ENCODE measurements at places on chromosomes 1 and 21. TPM values are rescaled to one million over a fixed set of nuclear protein-coding genes. Genes with fewer than 3 reads are reported as not detected.

The CDKN2C gene
- total RNA-seq, result 10.0 TPM

The PRDM16 gene
- 0.25 TPM for total RNA-seq

The AMY1C gene
- total RNA-seq, result not detected

The C1orf87 gene
- not detected for total RNA-seq

The HSD11B1 gene
- total RNA-seq, result 5.2 TPM

The NEGR1 gene
- not detected for total RNA-seq

The RFX5 gene
- 56.9 TPM for total RNA-seq

The CD1E gene
- total RNA-seq, result not detected

The MPC2 gene
- 60.3 TPM for total RNA-seq

DNA sequence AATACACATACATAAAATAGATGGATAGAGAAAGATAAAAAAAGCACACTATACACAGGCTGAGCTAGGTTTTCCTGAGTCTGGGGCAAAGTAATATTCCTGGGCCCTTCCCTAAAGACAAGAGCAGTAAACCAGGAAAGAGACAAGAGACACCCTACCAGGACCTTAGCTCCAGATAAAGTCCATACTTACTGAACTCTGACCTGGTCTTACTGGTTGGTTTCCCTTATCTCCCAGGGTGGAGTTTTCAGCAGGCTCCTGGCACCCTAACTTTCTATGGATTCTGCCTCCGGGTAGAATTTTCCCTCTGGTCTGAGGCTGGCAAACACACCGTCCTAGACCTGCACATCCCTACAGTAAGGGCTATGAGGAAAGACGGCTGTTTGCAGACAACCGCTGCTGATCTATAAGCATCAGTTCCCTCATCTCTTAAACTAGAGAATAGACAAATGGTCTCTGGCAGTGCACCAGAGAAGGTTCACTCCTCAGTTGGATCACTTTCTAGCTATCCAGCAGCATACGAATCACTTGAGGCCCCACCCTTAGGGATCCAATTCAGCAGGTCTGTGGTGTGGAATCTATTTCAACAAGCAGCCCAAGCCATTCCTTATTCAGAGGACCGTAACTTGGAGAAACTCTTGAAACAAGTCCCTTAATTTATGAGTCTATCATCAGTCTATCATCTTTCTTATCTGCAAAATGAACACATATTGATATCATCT is 52.0 kb downstream of the ARHGEF11 start:
- DNase-seq, result no peak

DNA sequence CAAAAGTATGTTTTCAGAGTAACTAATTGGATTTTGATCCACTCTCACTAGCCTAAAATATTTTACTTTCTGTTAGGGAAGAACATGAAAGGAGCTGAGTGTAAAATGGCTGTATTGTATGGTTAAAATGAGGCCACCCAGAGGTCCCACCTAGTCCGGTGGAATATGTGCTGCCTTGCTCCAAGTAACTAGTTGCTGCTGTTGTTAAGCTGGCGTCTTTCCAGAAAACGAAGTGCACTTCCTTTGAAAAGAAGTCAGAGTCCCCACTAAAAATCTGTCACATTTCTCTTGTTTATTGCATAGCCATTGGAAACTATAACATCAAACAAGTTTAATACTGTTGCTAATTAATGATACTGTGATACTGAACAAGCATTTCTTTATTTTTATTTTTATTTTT is 3.2 kb downstream of the SLC25A33 start:
- DNase-seq, result no peak

GRCh38 chr21:42360317-42360716 is 6.0 kb downstream of the TFF1 start:
- no peak for DNase-seq

GRCh38 chr1:187157552-187157951 is 328.8 kb downstream of the PLA2G4A start:
- no peak for DNase-seq

- DNase-seq, result no peak
Measured at GRCh38 chr1:109623601-109624161, 4.0 kb downstream of the AMPD2 start.

DNA sequence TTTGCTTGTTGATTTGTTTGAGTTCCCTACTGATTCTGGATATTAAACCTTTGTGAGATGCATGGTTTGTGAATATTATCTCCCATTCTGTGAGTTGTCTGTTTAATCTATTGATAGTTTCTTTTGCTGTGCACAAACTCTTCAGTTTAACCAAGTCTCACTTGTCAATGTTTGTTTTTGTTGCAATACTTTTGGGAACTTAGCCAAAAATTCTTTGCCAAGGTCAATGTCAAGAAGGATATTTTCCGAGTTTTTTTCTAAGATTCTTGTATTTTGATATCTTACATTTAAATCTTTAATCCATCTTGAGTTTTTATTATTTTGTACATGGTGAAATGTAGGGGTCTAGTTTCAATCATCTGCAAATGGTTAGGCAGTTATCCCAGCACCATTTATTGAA is 1230.7 kb upstream of the NCAM2 start:
- no peak for DNase-seq

DNA sequence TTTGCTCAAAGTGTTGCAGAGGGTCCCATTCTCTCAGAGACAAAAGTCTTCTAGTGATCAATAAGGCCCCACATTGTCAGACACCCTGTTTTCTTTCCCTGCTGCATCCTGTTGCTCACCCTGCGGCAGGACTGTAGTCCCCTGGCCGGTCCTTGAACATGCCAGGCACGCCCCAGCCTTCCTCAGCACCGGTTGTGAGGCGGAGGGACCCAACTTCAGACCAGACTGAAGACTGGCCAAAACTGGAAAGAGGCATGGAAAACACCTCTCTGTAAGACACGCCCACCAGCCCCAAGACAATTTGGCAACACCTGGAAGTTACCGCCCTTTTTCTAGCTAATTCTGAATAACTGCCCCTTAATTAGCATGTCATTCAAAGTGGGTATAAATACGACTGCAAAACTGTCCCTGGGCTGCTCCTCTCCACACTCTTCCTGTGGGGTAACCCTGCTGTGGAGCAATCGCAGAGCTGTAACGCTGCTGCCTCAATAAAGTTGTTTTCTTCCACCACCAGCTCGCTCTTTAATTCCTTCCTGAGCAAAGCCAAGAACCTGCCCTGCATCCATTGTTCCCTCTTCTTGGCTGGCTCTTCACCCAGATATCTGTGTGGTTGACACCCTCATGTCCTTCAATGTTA is 23.8 kb downstream of the PLA2G2A start:
- DNase-seq, result no peak

- DNase-seq, result no peak
Measured at GRCh38 chr21:26941421-26941820, 25.5 kb downstream of the ADAMTS5 start.

DNA sequence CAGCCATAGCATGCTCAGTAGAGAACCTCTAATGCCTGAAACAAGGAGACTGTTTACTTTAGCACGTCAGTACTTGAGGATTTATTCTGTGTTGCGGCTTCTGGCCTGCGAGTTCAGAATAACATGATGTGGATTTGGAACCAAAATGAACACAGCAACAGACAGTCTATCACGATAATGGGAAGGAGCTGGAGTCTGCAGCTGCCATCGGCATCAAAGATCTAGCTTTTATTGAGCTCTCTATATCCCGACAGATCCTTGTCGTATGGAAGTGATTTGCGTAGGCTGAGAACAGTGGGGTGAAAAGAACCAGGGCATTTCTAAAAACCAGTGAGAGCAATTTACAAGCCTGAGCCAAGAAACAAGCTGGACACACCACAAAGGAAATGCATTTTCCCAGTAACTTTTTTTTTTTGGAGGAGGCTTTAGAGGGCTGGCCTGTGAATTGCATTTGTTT is 294.2 kb downstream of the KIF26B start:
- no peak for DNase-seq

DNA sequence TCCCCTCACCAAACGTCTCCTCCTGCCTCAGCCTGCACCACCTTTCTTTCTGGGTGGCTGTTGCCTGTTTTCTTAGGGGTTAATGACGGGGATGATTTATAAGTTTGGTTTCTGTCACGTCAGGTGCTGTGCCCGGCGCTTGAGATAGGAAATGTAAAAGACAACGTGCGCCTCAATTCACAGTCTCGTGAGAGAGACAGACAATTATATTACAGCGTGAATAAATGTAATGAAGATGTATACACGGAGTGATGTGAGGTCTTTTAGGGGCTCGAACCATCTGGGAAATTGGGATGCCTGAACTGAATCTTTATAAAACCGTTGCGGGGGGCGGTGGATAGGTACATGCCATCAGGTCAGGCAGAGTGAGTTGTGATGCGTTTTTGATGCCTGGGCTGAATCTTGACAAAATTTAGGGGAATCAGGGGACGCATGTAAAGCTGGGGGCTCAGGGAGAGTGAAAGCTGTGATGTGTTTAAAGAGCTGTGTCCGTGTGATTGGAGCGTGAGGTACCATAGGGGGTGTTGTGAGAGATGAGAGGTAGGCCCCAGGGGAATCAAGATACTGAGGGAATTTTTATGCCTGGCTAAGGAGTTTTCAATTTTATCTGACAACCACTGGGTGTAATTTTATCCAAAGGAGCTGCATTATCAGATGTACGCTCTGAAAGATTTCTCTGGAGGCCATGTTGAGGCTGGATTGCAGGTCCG is 831 bp downstream of the TIPRL start:
- no peak for DNase-seq

DNA sequence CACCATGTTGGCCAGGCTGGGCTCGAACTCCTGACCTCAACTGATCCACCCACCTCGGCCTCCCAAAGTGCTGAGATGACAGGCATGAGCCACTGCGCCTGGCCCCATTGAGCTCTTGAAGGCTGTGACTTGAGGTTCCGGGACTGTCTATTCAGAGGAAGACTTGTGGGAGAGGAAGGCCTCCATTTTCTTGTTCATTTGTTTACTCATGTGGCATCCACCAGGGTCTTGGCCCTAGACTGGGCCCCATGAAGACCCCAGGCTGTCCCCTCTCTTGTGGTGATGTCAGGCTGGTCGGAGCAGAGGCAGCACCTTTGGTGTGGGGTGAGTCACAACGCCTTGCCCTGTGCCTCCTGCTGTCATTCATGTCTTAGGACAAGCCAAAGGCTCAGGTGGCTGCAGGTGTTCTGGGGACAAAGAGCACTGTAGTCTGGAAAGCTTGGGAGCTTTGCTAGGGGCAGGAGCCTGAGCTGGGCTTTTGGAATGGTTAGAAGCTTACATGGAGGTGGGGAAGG is 224.6 kb upstream of the C1orf174 start:
- DNase-seq, result peak; percentile 35

DNA sequence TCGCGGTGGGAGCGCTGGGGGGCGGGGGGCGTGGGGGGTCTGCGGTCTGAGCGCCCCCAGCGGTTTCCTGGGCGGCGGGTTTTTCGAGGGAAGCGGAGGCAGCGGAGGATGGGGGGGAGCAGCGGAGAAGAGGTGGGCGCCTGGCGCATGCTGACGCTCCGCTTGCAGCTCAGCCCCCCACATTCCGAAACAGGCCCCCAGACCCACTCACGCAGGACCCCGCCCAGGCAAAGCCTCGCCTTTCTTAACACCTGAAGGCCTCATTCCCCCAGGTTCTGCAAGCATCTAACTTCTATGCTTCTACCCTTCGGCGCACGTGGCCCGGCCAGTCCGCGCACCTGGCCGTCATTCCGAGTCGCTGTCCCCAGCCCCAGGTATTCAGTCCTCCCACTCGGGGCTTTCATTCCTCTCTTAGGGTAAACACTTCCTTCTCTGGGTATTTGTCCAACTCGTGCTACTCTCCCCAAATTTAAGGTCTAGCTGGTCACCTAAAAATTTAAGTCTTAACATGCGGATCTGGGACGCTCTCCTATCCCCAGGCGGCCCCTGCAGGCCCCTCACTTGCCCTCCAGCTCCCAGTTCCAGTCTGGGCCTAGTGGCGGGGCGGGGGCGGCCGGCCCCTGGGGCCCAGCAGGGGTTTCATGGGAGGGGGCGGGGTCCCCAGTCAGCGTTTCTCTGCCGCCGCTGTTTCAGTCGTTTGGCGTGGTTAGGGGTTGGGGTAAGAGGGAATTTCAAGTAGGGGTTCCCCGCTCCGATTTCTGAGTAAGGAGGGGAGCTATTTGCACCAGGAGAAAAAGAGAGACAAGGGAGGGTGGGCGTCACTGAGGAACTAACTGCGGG is 2.8 kb upstream of the ZBTB7B start:
- peak; percentile 80 for DNase-seq

GRCh38 chr1:37930246-37931101 is 16.4 kb downstream of the INPP5B start:
- DNase-seq, result peak; percentile 17

DNA sequence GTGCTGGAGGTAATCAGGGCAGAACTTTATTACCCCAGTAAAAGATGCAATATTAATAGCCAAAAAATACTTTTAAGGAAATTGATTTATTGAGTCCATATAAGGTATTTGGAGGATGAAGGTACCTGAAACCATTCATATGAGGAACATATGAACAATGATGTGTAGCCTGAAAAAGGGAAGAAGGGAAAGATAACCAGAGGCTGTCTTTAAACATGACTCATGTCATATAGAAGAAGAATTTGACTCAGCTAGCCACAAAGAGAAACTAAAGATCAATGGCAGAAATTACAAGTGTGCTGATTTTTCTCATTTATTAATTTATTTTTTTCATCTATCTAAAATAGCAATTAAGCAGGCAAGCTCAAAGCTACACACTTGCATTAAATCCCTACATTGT is 136.2 kb upstream of the DUSP10 start:
- no peak for DNase-seq

- no peak for DNase-seq
Measured at GRCh38 chr1:95650631-95651030, 416.6 kb downstream of the RWDD3 start.

DNA sequence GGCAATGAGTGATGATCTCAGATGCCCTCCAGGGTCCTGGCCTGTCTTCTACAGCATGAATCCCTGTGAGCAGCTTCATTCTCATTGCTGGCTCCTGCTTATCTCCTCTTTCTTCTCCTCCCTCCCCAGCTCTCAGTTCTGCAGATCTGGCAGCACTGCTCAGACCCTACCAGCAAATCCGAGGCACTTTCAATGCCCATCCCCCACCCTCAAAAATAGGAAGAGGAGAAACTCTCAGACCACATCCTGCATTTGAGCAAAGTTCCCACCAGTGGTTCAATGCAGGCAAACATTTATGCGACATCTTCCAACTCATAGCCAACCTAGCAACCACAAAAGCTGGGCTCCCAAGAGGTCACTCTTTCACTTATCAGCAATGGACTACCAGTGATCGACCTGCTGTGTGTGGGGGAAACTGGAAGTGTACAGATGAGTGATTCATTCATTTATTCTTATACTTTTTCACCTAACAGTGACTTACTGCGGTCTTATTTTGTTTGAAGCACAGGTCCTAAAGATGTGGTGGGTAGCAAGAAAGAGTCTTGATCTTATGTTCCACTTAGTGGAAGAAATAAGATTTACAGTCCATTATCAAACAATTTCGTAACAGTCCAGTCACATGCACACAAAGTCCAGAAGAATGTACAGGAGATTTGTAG is 5.8 kb upstream of the CHI3L2 start:
- DNase-seq, result peak; percentile 83

- peak; percentile 33 for DNase-seq
Measured at GRCh38 chr1:244863491-244864252, 671 bp downstream of the HNRNPU start.
